A172 (cell line): ENCODE measurements at places on chromosomes 1 and 21.

DNA sequence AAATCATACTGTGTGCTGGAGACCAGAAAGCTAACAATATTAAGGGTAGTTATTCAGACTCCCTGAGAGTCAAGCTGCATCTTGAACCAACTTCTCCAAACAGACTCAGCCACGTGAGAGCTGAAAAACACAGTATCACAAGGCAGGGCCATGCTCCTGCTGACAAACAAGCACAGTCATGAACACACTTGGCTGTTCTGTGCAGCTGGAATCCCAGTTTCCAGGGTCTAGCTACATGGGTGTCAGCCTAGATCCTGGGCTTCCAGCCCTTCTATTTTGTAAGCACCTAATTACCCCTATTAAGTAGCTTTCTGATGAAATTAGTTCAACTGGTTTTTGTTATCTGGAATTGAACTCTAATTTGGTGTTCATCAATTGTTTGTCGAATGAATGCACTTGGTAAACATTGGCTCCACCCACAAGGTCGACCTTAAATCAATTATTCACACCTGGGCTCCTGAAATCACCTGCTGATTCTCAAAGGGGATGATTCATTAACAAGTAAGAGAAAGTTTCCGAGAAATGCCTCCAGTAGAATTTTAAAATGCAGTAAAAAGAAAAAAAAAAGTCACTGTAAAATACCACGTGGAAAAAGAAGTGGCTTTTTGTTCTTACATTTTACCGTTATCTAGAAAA lies 179.3 kb downstream of the ZC3H11B start:
- no peak for DNase-seq

GRCh38 chr1:94928293-94928939 lies 1.5 kb upstream of the CNN3 start:
- no peak for DNase-seq

- no peak for DNase-seq
Measured at GRCh38 chr1:102498929-102499328, 502.2 kb upstream of the OLFM3 start.

- DNase-seq: no peak
Measured at GRCh38 chr1:109932679-109933078, 22.0 kb downstream of the CSF1 start.

- DNase-seq: no peak
Measured at GRCh38 chr1:27650539-27651175, 15.7 kb upstream of the FGR start.

GRCh38 chr1:244210884-244211558 lies 159.9 kb downstream of the ZBTB18 start:
- peak; percentile 54 for DNase-seq

- DNase-seq: no peak
Measured at GRCh38 chr1:181032535-181032934, 1.2 kb upstream of the MR1 start.

DNA sequence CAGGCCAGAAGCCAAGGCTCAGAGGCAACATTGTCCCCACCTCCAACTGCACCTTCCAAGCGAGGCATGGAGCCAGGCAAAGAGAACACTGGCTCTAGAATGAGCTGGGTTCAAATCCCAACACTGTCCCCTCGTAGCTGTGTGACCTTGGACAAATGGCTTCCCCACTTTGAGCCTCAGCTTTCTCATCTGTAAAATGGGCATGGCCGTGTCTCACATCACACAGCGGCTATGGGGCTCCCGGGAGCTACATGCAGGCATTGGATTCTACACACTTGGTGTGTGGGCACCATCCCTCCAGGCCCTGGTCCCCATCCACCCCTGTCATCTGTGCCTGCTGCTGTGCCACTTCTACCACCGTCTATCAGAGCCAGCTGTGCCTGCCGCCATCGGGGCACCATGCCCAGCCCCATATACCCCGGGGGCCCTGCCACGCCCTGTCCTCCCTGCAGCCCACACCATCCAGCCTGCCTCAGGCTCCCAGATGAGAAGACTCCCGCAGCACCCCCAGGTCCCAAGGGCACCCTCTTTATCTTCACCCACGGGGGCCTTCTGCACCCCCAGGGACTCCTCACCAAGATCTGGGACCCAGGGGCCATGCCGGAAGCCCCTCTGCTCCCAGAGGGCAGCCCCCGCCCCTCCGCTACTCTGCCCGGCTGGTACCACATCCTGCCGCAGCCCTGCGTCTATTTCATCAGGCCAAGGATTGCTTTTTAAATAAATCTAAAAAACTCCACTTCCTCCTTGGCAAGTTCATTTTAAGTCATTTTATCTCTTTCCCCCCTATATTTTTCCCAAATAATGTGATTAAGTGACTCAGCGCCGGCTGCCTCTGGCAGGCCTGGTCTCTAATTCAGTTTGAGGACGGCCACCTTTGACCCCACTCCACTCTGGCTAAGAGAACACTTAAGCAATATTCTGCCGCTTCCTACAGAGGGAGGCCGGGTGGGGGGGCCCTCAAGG lies 107.8 kb upstream of the TARDBP start:
- DNase-seq: no peak

DNA sequence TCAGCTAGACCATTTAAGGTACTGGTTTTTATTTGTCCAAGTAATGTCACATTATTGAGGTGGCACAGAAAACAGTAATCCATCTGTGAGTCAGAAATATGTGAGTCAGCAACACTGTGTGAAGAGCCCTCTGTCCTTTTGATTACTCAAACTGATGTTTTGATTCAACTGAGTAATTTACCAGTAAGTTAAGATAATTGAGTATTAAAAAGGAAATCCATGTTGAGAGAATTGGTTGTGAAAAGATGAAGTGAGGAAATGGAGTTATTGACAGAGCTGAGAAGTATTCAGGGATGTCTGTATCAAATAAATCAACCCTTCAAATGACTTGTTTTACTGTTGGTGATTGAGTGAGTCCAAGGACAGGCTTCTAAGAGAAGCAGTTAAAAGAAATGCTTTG lies 302.7 kb upstream of the SGIP1 start:
- DNase-seq: peak; percentile 77

- DNase-seq: no peak
Measured at GRCh38 chr1:4759671-4760070, 105.3 kb downstream of the AJAP1 start.

- DNase-seq: no peak
Measured at GRCh38 chr1:221022331-221022730, 143.1 kb downstream of the HLX start.

- DNase-seq: peak; percentile 29
Measured at GRCh38 chr1:208254862-208255261, 10.7 kb upstream of the PLXNA2 start.

- no peak for DNase-seq
Measured at GRCh38 chr1:114104949-114105348, 48.7 kb downstream of the SYT6 start.

GRCh38 chr1:12447849-12448312 lies 170.1 kb downstream of the DHRS3 start:
- DNase-seq: no peak

- DNase-seq: peak; percentile 51
Measured at GRCh38 chr1:59601041-59601441, 213.7 kb upstream of the HOOK1 start.

DNA sequence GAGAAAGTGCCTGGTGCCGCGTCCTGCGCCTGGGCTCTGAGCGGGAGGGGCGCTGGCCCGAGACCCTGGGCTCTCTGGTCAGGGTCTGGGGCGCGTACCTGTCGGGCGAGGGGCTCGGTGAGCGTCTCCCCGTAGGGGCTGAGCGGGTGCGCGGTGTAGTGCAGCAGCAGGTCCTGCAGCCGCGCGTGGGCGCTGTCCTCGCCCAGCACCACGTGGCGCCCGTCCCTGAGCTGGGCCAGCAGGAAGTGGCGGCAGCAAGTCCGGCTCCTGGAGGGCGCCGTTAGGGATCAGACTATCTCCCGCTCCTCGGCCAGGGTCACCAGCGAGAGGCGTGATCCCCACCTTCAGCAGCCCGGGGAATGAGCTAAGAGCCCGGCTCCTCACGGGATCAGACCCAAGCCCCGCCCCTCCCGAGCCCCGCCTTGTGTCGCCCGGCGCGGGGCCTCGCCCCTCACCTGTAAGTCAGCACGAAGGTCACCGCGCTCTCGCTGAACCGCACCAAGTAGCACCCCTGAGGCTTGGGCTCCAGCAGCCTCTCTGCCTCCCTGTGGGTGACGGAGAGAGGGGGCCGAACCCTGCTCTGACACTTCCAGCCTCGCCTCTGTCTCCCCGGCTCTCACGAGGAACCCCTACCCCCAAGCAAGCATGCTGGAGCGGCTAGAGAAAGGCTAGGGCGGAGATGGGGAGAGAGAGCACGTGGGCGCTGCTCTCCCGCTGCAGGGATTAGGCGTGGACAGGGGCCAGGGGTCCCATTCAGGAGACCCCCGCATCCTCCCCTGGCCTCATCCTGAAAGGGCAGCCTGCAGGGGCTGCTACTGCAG lies 2.7 kb downstream of the SH2D2A start:
- DNase-seq: no peak

DNA sequence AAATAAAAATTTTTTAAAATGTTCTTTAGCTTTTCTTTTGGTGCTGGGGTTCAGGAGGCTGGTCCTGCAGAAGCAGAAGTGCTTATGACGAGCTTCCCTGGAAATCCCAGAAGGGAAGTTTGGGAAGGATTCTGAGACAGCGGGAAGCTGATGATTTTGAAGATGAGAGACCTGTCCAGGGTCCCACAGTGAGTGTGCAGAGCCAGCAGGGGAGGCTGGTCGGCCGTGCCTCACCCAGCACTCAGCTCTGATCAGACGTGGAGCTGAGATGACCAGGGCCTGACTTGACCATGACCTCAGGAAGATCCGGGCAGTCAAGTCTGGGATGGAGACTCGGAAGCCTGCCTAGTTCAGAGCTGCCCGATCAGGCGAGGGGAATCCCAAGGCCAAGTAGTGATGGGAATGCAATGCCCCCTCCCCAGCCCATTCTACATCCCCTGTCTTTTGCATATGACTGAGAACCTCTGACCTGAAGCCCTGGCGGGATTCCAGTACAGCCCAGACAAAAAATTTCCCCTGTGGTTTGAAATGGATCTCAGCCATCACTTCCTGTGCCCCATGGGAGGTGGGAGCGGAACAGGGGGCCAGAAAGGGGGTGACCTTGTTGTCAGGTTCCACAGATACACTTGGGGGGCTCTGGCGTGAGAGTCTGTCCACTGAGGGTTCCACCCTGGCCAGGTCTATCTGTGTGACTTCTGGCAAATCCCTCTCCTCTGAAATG lies 96.8 kb upstream of the RUNX3 start:
- no peak for DNase-seq

DNA sequence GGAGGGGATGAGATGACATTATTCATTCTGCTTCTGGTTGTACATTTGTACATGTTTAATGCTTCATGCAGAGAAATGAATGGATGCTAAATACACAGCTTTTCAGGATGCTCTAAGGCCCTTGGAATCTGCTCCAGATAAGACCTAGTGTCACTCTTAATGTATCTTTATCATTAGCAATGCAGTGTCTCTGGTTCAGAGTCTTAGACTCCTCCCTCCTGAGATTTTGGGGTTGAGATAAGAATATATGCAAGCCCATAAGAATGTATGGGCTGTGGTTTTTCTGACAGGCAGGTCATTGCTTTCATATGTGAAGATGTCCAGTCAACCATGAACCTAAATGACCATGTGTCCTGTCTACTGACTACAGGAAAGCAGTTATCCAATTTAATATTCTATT lies 415.5 kb downstream of the RPS6KC1 start:
- no peak for DNase-seq

- no peak for DNase-seq
Measured at GRCh38 chr1:45215485-45216199, 9.2 kb upstream of the ZSWIM5 start.

DNA sequence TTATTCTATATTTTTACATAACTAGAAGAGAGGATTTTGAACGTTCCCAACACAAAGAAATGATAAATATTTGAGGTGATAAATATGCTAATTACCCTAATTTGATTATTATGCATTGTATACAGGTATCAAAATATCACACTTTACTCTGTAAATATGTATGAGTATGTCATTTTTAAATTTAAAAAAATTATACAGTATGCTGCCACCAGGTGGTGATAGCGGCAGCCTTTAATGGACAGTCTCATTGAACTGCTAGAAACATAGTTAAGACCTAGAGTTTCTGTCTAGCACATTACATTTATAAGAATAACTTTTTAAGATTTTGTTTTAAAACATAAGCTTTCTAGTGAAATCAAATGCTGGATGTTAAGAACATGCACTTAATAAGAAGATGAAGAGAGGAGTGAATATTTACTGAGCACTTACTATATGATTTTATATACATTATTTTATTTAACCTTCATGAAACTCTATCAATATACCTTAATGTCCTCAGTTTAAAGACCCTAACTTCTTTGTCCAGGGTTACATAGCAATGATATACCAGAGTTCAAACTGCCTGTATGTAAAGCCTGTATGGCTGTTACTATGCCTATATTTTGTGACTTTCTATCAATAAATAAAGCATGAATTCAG lies 207.1 kb downstream of the NUF2 start:
- DNase-seq: peak; percentile 39

- no peak for DNase-seq
Measured at GRCh38 chr1:77143529-77144121, 75.6 kb downstream of the PIGK start.

GRCh38 chr21:30382201-30382600 lies 10.1 kb upstream of the KRTAP13-2 start:
- no peak for DNase-seq

DNA sequence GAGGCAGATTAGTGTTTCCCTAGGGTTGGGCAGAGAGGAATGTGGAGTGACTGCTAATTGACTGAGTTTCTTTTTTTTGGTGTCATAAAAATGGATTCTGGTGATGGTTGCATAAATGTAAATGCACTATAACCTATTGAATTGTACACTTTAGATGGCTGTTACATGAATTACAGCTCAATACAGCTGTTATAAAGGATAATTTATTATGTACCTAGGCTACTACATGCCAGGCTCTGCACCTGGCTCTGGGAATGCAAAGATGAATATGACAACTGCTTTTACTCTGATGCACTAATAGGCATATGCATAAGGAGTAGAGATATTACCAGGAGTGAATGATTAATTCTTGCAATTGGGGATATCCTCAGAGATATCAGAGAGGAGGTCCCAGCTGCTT lies 345.3 kb downstream of the PTBP2 start:
- no peak for DNase-seq

DNA sequence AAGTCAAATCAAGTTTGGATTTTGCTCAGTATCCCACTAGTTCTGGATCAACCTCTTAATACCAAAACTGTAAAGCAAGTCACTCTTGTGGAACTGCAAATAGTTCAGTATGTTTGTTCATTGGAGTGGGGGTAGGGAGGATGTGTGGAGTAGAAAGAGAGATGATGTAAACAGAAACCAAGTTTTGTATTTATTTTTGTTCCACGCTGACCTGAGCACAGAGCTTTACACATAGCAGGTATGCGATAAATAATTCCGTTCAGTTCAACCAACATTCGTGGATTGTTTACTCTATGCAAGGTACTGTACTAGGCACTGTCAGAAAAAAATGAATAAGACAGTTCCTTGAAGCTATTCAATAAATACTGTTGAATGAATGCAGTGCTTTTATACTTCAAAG lies 4.5 kb upstream of the ZNF644 start:
- no peak for DNase-seq

GRCh38 chr1:219659684-219660083 lies 46.8 kb upstream of the ZC3H11B start:
- DNase-seq: peak; percentile 18

- DNase-seq: no peak
Measured at GRCh38 chr1:223017291-223017690, 125.8 kb downstream of the TLR5 start.

GRCh38 chr21:38988509-38989378 lies 183.0 kb downstream of the ETS2 start:
- no peak for DNase-seq

- DNase-seq: no peak
Measured at GRCh38 chr1:11431941-11432507, 46.9 kb upstream of the DISP3 start.
